ENCODE measurements at places on chromosomes 2 and 18.
A peak's percentile ranks its signal among the peaks of the same experiment; 100 is the strongest.

- DNase-seq = no peak
These were observed 16.5 kb downstream of the GPC1 start for GRCh38 chr2:240451791-240452461.

- DNase-seq = no peak
These were observed 347.4 kb downstream of the PARD3B start for GRCh38 chr2:204892506-204893255.

DNA sequence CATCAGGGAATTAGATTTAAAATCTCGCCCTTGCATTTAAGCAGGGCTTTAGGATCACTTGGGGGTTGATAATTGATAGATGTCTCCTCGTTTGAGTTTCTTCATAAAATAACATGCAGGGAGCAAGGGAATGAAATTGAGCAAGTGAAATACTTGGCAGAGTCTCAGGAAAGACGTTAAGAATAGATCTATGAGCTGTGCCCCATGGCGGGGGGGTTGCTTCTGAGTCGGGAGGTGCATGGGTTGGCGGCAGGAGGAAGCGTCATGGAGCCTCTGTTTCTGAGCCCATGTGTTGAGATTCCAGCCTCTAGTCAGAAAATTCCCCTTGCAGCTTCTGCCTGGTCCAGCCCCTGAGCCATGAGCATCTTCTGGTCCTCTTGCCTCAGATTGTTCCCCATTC, 82.0 kb downstream of the APOB start:
- DNase-seq = no peak

DNA sequence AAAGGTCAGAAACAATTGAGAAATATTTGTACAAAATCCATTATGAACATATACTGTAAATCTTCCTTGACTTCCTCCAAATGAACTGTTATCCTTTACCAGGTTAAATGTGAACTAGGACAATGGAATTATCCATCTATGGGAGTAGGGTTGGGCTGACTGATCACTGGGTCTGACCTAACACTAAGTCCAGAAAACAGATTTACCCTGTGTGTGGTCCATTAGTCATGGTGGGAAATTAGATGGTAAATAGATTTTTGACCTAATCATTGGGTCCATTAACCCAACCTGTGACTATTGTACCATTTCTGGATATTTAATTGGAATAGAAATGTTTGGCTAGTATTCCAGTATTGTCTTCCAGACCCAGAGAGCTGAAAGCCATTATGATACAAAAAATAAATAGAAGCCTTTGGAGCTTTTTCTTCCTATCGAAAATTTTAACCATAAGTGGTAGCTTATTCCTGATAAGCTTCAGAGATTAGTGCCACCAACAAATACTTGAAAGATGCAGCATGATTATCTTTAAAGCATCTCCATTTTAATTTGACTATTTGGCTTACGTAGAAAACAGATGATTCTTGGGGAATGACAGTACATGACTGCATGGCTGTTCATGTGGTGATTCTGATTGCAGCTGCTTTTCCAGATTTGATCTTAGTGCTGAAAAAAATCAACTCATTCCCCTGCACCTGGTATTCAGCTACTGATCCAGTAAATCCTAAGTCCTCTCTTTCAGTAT, 703.2 kb upstream of the FSHR start:
- DNase-seq = no peak

GRCh38 chr2:223598994-223599639, 3.0 kb downstream of the SCG2 start:
- no peak for DNase-seq

- no peak for DNase-seq
These were observed 1.1 kb upstream of the TET3 start for GRCh38 chr2:73983322-73984202.

DNA sequence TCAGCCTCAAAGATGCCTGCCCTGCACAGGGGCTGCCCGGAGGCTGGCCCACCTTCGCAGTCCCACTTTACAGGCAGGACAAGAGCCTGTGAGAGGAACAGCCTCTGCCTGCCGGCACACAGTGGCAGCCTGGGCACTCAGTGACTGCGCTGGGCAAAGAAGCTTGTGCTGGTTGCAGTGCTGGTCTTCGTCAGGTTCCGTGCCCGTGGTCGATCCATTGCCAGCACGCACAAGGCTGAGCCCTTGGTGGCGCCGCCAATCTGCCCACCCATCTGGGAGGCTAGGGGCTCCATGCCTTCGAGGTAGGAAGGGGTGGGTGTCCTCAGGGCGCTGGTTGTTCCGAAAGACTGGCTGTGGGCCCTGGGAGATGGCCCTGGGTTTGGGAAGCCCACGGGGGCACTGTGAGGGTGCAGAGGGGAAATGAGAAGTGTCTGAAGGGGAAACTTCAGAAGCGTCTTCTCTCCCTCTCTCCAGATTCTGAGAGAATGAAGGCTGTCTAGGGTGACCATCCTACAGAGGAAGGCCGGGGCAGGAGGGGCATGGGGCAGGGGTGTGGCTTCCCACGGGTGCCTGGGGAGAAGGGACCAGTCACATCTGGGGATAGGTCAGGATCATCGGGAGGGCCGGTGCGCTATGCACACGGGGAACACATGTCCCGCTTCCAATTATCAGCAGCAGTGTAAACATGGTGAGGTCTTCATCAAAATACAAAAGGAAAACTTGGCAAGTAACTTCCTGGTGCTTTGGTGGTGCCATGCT, 49.1 kb upstream of the HS6ST1 start:
- DNase-seq = no peak

DNA sequence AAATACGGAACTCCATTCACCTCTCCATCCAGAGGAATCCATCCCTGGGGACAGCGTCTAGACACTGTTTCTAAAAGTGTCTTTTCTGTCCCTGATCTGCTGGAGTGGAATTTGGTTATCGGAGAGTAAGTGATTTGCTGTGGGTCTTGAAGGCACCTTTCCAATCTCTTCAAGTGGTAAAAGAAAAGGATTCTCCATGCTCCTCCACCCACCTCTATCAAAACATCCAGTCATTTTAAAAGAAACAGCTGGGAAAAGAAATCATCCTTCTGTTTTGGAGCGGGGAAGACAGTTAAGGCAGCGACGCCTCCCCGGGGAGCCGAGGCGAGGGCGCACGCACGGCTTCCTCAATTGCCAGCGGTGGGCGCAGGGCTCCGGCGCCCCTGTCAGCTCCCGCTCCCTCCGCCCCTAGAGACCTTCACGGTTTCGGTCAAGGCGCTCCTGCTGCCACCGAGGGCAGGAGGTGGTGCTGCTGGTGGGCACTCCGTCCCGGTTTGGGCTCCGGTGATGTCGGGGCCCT, 547 bp downstream of the SLC35F5 start:
- DNase-seq = peak; percentile 21

GRCh38 chr2:30359644-30360167, 87.3 kb upstream of the LCLAT1 start:
- no peak for DNase-seq

- DNase-seq = no peak
These were observed at the start of gene LRP1B for GRCh38 chr2:142131010-142131669. TSS of gene LRP1B (minus strand) at chr2:142131016. CDS start at chr2:142130729, 287 bp downstream.

GRCh38 chr2:8794923-8795825, 42.2 kb downstream of the KIDINS220 start:
- no peak for DNase-seq

- no peak for DNase-seq
These were observed 173.7 kb downstream of the CMPK2 start for GRCh38 chr2:6692056-6692455.

DNA sequence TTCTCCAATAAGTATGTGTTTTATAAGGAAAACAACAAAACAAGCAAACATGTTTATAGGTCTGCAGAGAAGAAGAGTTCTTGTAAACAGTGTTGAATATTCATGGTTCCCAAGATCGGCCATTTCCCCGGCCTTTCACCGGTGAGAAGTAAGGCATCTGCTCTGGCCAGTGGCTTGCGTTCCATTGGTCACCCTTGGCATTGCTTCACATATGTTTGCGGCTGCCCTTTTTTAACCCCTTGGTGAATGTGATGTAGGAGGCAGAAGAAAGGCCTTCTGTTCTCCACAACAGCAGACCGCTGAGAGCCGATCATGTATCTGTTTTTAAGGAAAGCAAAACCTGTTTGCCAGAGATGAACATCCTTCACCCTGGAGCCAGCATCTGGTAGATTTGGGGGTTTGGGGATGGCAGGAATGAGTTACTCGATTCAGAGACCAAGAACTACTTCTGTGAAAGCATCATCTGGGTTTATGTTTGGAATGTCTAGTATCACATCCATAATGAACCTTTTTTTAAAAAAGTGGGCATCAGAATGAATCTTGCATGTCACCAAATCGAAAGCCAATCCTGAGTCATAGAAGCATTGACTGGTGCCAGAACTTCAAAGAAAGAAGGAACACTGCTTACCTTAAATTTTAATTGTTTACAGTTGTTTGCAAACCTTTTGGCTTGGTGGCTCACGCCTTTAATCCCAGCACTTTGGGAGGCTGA, 112.3 kb downstream of the AGAP1 start:
- DNase-seq = no peak

GRCh38 chr2:224086226-224086914, 47.3 kb upstream of the SERPINE2 start:
- DNase-seq = no peak

DNA sequence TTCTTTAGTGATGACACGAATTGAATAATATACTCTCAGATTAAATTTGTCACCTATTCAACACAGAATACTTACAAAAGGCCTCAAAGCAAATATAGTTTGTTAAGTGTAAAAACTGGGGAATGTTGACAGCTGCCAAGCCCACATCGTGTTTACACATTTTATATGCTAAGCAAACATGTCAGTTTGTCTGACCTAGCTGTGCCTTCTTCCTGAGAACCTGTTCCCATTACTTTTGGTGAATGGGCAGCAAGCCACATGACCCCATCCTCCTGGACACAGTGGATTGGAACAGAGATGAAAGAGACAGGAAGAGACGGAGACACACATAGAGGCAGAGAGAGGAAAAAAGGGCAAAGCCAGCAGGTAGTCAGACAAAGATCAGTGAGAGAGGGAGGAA, 22.9 kb upstream of the CUL3 start:
- DNase-seq = no peak

- DNase-seq = no peak
These were observed 28.3 kb upstream of the NT5DC4 start for GRCh38 chr2:112692495-112692911.

GRCh38 chr18:27627927-27628326, 442.8 kb upstream of the CHST9 start:
- DNase-seq = no peak

DNA sequence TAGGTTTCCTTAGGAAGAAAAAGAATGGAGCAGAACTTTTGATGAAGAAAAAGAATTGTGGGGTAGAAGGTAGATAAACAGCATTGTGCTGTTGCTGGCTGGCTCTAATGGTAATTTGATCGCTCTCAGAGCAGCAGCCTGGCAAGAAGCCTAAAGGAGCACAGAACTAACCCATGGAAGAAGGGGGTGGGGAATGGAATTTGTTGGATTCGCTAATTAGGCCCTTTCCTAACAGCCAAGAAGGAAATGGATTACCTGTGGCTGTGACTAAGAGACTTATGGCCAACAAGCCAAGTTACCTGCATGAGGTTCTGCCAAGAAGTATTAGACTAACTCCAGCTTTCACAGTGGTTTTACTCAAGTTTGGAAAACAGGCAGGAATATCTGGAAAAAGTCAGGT, 210.6 kb downstream of the IKZF2 start:
- no peak for DNase-seq

GRCh38 chr2:63124850-63125249, 74.2 kb downstream of the OTX1 start:
- no peak for DNase-seq

- no peak for DNase-seq
These were observed 251.5 kb downstream of the ZNF521 start for GRCh38 chr18:25100418-25100817.

DNA sequence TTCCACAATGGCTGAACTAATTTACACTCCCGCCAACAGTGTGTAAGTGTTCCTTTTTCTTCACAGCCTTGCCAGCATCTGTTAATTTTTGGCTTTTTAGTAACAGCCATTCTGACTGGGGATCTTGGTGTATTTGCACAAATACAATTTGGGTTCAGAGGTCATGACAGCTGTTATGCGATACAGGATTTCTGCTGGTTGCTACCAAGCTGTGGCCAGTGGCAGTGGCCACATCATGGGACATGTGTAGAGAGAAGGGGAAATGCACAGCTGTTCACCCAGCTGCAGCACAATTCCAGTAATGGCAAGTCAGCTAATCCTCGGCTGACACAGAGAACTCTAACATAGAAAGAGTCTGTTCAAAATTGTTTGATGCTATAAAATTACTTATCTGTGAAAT, 21.0 kb upstream of the SELENOI start:
- DNase-seq = no peak

- DNase-seq = no peak
These were observed 203.2 kb downstream of the GULP1 start for GRCh38 chr2:188494906-188495305.

DNA sequence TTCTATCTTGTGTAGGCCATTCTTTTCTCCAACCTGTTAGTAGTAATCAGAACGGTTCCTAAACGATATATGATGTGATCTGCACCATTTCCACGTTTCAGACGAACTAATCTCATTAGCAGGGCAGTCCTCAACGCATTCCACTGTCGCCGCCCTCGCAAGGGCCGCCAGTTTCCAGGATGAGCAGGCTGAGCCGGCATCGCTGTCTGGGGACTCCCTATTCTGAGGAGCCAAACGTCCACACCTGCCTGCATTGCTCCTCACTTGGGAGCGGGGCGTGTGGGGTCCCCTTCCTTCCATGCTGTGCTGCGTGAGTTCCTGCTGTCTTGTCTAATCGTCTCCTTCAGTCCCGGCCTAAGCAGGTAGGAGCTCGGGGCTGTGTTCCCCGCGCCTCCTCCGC, 76.6 kb downstream of the PSMG2 start:
- no peak for DNase-seq

All from stimulated activated CD8-positive, alpha-beta memory T cell treated with anti-CD3 and anti-CD28 coated beads, Interleukin-4, amount 100 ng/mL, for 1 hour (primary cell).